ENCODE measurements at places on chromosomes 1 and 21. TPM values are rescaled to one million over a fixed set of nuclear protein-coding genes. Genes with fewer than 3 reads are reported as not detected.
A peak's percentile ranks its signal among the peaks of the same experiment; 100 is the strongest.

The SH3BGR gene
- total RNA-seq, result 4.8 TPM

The OR10J1 gene
- not detected for total RNA-seq

The CLCA1 gene
- total RNA-seq, result 0.34 TPM

DNA sequence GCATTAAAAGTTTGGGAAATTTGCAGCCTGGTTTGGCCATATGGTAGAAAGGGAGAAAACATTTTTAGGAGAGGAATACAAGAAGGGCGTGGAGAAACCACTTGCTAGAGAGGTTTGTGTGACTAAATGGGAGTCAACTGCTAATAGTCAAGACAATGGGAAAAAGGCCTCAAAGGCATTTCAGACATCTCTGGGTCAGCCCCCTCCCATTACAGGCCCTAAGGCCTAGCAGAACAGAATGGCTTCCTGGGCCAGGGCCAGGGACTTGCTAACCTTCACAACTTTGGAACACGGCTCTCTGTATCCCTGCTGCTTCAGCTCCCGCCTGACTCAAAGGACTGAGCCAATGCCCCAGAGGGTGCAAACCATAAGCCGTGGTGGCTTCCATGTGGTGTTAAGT lies 752.3 kb upstream of the ADAMTS5 start:
- no peak overlapping the region for H3K27ac ChIP-seq
- no peak overlapping the region for H3K4me3 ChIP-seq
- no peaks in the 10 kb centered on the region for H3K4me1 ChIP-seq
- no peaks in the 10 kb centered on the region for H3K27me3 ChIP-seq
- no peak for DNase-seq

- no peaks in the 10 kb centered on the region for H3K4me1 ChIP-seq
- peak overlapping the region; percentile 49 for H3K27ac ChIP-seq
- no peak for DNase-seq
- no peaks in the 10 kb centered on the region for H3K27me3 ChIP-seq
These were observed 20.3 kb downstream of the ZMYM4 start for GRCh38 chr1:35288761-35289160.

GRCh38 chr1:110337704-110338308 lies 1.4 kb upstream of the RBM15 start:
- H3K4me1 ChIP-seq, result peaks cover 14% of the 10 kb centered on the region
- peak overlapping the region; percentile 97 for H3K27ac ChIP-seq
- H3K36me3 ChIP-seq, result no peaks in the 10 kb centered on the region
- no peaks in the 10 kb centered on the region for H3K27me3 ChIP-seq

DNA sequence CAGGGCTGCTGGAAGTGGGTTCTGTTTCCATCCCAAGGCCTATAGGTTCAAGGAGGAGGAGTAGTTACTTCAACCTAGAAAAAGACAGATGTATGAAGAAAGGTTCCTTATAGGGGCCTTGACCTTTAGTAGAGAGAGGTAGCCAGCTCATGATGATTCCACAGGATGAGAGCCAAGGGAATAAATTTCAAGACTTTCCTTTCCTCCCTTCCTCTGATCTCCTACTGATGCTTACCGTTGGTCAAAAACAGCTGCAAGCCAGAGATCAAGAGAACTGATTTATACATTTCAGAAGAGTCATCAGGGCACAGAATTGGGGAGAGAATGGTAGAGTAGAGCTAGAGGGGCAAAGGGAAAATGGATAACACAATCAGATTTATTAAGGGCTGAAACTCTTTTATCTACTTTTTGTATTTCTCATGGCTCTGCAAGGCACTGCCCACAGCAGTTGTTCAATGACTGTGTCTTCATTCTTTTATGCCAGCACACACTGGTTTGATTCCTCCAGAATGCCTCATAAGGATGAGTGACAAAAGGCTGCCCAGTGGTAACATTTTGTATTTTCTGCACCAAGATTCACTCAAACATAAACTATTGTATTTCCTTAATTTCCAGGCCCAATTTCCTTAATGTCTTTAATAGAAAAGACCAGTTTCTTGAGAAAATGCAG lies 37.4 kb downstream of the AK5 start:
- no peaks in the 10 kb centered on the region for H3K27me3 ChIP-seq
- H3K36me3 ChIP-seq, result no peaks in the 10 kb centered on the region
- H3K4me1 ChIP-seq, result no peaks in the 10 kb centered on the region
- H3K4me3 ChIP-seq, result no peak overlapping the region
- DNase-seq, result no peak
- no peak overlapping the region for H3K27ac ChIP-seq

DNA sequence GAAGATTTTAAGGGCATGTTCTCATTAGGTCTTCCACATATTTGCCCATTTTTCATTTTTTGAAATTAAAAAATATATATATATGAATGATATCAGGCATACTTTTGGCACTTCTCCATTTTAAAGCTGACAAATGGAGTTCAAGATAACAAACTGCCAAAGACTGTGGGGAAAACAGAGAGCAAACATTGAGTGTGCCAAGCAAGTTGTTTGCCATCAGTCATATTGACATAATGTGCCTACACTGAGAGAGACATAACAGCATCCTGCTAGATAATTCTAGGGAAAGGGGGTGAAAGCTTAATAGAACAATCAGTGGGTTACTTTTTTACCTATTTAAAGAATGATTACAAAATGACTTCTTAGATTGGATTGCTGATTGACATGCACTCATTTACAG lies 529.4 kb upstream of the CXADR start:
- no peaks in the 10 kb centered on the region for H3K36me3 ChIP-seq
- H3K4me1 ChIP-seq, result no peaks in the 10 kb centered on the region
- H3K27me3 ChIP-seq, result no peaks in the 10 kb centered on the region
- no peak for DNase-seq
- no peak overlapping the region for H3K4me3 ChIP-seq

GRCh38 chr1:196481616-196482015 lies 126.6 kb downstream of the KCNT2 start:
- H3K4me3 ChIP-seq, result no peak overlapping the region
- H3K27me3 ChIP-seq, result no peaks in the 10 kb centered on the region
- H3K27ac ChIP-seq, result no peak overlapping the region

DNA sequence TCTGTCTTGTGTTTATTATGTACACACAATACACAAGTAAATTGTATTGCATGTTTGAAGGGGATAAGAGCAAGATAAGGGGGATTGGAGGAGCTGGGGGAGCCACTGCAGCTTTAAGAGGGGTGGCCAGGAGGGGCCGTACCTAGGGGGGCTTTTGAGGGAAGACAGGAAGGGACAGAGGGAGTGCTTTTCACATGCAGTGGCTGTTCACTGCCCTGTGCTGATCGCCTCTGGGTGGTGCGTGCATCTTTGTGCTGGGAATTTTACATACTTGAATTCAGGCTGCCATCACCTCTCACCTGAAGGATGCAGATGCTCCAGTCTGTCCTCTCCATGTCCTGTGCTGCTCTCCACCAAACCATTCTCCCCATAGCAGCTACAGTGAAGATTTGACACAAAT lies 179.5 kb downstream of the PTPRU start:
- H3K27me3 ChIP-seq, result no peaks in the 10 kb centered on the region
- no peak for DNase-seq
- no peak overlapping the region for H3K27ac ChIP-seq
- no peak overlapping the region for H3K4me3 ChIP-seq
- no peaks in the 10 kb centered on the region for H3K36me3 ChIP-seq
- H3K4me1 ChIP-seq, result no peaks in the 10 kb centered on the region

DNA sequence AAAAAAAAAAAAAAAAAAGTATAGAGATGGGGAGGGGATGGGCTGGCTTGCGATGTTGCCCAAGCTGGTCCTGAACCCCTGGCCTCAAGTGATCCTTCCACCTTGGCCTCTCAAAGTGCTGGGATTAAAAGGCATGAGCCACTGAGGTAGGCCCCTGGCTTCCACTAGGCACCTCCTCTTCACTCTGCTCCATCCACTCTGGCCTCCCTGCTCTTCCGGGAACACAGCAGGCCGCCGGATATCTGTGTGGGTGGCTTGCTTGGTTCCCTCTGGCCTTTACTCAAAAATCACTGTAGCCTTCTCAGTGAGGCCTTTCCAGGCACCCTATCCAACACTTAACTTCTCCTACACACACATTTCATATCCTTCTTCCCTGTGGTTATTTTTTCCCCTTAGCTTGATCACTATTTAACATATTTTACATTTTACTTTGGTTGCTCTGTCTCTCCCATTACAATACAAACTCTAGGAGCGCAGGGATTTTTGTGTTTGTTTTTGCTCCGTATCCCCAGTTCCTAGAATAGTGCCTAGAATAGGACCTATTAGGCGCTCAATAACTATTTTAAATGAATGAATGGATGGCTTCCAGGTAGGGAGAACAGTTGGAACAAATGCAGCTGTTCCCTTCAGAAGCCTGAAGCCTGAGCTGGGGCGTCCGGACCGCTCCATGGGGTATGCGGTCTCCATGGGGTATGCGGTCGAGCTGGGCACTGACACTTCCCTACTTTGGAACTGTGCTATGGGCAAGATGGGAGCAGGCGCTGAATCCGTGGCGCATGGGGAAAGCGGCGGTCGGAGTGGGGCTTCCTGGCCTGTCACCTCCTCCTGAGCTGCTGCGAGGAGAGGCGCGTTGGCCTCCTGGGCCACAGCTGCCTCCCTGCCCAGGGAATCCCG lies 46.7 kb downstream of the H3-3A start:
- H3K4me3 ChIP-seq, result peak overlapping the region; percentile 72
- DNase-seq, result no peak
- peak overlapping the region; percentile 99 for H3K27ac ChIP-seq
- H3K36me3 ChIP-seq, result no peaks in the 10 kb centered on the region
- peaks cover 7% of the 10 kb centered on the region for H3K4me1 ChIP-seq

DNA sequence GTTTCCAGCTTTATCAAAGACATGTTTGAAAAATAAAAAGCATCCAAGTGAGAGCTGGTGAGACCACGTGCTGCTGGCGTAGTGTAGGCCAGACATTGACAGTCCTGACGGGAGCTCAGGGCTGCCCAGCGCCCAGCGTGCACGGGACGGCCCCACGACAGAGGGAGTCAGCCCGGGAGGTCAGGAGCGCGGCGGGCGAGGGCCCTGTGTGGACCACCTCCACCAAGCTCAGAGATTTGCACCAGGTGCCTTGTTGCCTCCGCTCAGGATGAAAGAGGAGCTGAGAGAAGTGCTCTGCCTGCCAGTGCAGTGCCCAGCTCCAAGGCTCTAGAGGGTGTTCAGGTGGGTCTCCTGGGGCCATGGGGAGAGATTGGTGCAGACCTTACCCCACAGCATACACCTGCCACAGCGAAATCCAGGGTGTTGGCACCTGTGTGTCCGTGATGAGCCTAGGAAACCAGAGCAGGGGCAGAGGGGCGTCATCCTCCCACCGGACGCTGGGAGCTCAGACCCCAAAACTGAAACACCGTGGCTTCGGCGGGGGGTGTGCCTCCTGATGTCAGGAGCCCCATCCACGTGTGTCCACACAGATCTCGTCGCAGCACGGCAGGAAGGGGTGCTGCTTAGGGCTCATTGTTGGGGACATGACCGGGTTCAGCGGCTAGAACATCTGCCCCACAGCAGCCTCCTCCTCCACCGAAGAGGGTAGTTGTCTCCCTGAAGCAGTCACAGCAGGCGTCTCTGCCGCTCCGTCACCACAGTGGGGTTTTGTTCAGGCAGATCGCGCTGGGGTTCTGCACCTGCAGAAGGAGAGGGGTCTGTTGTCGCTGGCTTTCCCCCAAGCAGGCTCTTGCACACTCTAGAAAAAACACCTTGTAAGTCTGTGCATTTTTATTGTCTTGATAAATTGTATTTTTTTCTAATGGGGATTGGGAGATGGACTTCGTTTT lies 64.2 kb downstream of the POFUT2 start:
- H3K4me1 ChIP-seq, result peaks cover 7% of the 10 kb centered on the region
- no peak overlapping the region for H3K27ac ChIP-seq
- no peak for DNase-seq
- H3K4me3 ChIP-seq, result no peak overlapping the region

DNA sequence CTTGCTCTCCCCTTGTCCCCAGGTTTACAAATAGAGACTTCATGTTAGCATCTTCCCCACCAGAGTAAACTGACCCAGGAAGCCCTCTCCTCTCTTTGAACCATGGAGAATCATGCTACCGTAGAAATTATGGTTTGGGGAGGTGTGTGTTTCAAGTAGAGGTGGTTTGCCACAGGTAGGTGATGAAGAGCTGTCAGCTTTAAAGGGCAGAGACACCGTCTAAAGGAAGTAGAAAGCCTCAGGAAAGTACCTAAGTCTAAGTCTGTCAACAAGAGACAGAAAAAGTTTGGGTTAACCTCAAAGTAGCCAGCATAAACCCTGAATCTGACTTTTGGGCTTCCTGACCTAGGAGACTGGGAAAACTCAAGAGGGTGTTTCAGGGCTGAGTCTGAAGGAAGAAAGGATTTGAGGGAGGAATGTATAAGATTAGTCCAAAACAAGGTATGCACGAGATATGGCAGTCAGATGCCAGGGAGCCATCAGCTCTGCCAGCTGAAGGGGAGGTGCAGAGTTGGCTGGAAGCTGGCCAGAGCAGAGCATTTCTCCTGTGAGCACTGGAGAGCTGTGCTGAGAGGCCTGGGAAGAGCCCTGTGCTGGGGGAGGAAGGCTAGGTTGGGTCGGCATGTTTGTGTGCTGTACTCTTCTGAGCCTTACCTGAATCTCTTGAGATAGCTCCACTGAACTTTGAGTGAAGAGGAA lies 14.3 kb downstream of the ADAMTSL4 start:
- H3K4me3 ChIP-seq, result no peak overlapping the region
- H3K36me3 ChIP-seq, result no peaks in the 10 kb centered on the region
- H3K4me1 ChIP-seq, result peaks cover 48% of the 10 kb centered on the region
- H3K27ac ChIP-seq, result peak overlapping the region; percentile 100

- H3K4me1 ChIP-seq, result no peaks in the 10 kb centered on the region
- no peaks in the 10 kb centered on the region for H3K36me3 ChIP-seq
- no peak overlapping the region for H3K4me3 ChIP-seq
- no peak for DNase-seq
- H3K27me3 ChIP-seq, result no peaks in the 10 kb centered on the region
These were observed 148.7 kb downstream of the SETD4 start for GRCh38 chr21:35911412-35912191.

DNA sequence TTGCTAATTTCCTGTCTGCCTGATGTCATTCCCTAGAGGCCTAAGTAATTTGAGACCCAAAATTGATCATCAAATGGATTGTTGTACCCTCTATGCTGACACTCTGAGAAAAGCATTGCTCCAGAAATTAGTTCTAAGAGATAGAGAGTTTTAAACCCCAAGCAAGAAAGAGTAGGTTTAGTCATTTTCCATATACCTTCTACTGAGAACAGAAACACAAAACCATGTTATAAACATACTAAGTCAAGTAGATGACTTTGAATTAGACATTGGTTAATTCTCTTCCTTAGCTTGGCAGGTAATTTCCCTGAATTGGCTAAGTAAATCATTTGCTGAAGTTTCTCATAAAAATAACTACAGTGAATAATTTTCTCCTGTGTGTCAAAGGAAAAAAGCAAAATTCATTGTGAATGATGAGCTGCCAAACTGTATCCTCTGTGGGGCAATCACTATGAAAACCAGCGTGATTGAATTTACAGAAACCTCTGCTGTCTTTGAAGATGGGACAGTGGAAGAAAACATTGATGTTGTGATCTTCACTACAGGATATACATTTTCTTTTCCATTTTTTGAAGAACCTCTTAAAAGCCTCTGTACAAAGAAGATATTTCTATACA lies 20.1 kb downstream of the FMO4 start:
- no peak for DNase-seq
- H3K27me3 ChIP-seq, result no peaks in the 10 kb centered on the region
- no peaks in the 10 kb centered on the region for H3K36me3 ChIP-seq

All from prostate gland (tissue), 2 donors.